ENCODE measurements at places on chromosomes 1 and 21. TPM values are rescaled to one million over a fixed set of nuclear protein-coding genes. Genes with fewer than 3 reads are reported as not detected.

KCNA3 gene
- total RNA-seq, result 6.7 TPM

- no peak for DNase-seq
Observed at GRCh38 chr21:14523234-14523633, 22.9 kb downstream of the SAMSN1 start.

GRCh38 chr1:229281339-229281926 lies 10.5 kb downstream of the RAB4A start:
- DNase-seq, result no peak

DNA sequence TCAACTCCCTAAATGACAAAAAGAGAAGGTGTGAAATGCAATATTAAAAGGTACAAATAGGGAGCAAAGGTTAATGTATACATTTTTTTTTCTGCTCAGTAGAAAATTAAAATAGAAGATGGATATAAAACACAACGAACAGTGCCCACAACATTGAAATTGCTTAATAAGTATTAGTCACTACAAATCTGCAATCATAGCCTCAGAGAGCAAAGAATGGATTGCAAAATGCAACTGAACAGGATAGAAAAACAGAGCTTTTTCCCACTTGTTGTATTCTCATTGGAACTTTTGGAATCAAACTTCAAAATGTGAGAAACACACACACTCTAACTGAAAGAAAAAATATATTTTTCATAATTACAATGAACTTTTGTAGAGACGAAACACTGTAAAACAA lies 552.2 kb upstream of the NCAM2 start:
- no peak for DNase-seq

- DNase-seq, result no peak
Observed at GRCh38 chr1:220942278-220942677, 63.0 kb downstream of the HLX start.

GRCh38 chr1:198880818-198881597 lies 242.2 kb downstream of the PTPRC start:
- no peak for DNase-seq
